ENCODE measurements at places on chromosomes 2 and 18.

- DNase-seq: no peak
These were observed 327.0 kb upstream of the CDH7 start for GRCh38 chr18:65423776-65424175.

GRCh38 chr2:69931832-69932595 lies 17.1 kb downstream of the MXD1 start:
- no peak for DNase-seq

DNA sequence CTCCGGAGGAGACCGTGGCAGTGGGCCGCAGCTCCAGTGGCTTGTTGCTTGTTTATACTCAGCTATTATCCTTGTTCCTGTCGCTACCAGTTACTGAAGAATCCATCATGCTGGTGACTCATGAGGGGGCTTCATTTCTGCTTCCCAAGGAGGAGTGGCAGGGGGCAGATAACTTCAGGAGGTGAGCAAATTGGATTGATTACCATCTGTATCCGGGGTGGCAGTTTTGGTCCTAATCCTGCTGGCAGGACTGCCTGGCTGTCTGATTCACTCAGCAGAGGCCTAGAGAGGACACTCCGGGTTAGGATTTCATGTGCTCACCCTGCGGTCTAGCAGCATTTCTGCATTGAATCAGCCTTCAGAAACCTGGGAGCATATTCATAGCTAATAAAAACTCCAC lies 230.0 kb downstream of the ACTR3 start:
- peak; percentile 6 for DNase-seq

- peak; percentile 43 for DNase-seq
These were observed 1.5 kb downstream of the ZFAND2B start for GRCh38 chr2:219207884-219208740.

DNA sequence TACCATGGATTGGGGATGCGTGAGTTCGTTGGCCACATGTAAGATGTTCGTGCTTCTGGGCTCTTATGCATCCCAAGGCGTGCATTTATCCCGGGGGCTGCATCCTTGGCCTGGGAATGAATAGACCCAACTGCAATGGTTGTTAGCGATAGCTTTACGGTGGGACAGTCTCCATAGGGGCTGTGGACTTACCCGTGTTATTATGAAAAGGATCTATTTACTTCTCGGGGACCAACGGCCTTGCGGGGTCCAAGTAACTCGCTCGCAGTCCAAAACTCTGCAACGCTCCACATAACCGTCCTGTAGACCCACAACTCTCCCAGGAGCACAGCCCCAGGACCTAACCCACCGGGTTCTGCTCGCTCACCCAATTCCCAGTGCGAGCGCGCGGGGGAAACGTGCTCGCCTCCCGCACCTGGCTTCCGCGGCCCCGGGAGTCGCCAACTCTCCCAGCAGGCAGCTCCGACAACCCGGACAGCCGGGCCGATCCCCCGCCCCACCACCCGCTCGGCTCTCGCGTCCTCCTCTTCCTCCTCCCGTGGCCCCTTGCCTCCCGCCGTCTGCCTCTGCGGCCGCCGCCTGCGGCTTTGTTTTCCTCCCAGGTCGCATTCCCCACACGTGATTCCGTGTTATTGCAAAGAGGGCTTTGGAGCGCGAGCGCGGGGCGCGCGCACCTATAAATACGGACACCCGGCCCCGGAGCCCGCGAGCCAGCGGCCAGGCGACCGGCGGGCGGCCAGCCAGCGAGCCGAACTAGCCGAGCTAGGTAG lies at the start of gene CABLES1:
Gene CABLES1 (plus strand): TSS at position 706 of the 770 bp plus-strand sequence. CDS start 278 bp downstream, outside the sequence.
- DNase-seq: peak; percentile 81

- DNase-seq: peak; percentile 54
These were observed 20.7 kb downstream of the CCDC150 start for GRCh38 chr2:196660244-196660643.

DNA sequence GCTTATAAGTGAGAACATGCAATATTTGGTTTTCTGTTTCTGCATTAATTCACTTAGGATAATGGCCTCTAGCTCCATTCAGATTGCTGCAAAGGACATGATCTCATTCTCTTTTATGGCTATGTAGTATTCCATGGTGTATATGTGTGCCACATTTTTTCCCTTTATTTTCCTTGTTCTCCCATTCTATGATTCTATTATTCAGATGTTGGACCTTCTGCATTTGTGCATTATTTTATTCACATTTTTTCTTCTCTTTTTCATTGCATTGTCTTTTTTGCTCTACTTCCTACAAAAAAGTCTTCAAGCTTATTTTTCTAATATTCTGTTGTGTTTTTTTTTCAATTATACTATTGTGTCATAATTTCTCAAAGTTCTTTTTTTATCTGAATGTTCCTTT lies 11.1 kb upstream of the ANTXR1 start:
- no peak for DNase-seq

- DNase-seq: no peak
These were observed 18.7 kb downstream of the ITPRID2 start for GRCh38 chr2:181910028-181910831.

- DNase-seq: no peak
These were observed 85.3 kb downstream of the CCDC178 start for GRCh38 chr18:33355263-33355662.

- DNase-seq: no peak
These were observed 385.1 kb upstream of the DSEL start for GRCh38 chr18:67901573-67901972.

GRCh38 chr18:45896991-45897390 lies 70.1 kb downstream of the EPG5 start:
- no peak for DNase-seq

GRCh38 chr2:145748927-145749326 lies 1229.0 kb upstream of the ZEB2 start:
- no peak for DNase-seq

- no peak for DNase-seq
These were observed 74.1 kb upstream of the EHBP1 start for GRCh38 chr2:62631160-62632085.

GRCh38 chr18:8286303-8286702 lies 322.9 kb upstream of the RAB12 start:
- no peak for DNase-seq

DNA sequence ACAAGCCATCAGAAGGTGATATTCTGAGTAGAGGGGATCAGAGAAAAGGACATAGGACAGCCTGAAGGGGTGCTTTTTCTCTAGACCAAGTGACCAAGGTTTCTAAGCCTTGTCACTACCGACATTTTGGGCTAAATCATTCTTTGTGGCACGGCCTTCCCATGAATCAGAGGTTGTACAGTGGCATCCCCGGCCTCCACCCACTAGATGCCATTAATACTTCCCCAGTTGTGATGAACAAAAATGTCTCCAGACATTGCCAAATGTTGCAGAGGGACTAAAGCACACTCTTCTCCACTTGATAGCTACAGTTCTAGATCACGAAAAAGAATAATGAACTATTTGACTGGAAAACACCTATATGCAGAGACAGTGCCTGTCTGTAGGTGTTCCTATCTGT lies 143.6 kb downstream of the PID1 start:
- no peak for DNase-seq

DNA sequence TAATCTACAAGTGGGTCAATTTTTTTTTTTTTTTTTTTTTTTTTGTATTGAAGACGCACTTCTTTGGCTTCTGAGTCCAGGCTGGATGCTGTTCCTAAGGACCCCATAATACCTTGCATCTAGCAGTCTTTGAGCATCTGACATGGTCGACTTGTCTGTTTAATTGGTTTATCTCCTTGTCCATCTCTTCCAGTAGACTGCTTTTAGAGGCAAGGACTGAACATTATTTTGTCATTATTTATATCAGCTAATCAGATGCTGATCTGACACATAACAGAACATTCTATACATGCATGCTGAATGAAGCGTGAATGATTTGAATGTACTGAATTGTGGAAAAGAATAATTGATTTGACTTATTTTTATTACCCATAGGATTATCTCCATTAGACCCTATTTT lies 118.7 kb downstream of the CDH7 start:
- DNase-seq: no peak

DNA sequence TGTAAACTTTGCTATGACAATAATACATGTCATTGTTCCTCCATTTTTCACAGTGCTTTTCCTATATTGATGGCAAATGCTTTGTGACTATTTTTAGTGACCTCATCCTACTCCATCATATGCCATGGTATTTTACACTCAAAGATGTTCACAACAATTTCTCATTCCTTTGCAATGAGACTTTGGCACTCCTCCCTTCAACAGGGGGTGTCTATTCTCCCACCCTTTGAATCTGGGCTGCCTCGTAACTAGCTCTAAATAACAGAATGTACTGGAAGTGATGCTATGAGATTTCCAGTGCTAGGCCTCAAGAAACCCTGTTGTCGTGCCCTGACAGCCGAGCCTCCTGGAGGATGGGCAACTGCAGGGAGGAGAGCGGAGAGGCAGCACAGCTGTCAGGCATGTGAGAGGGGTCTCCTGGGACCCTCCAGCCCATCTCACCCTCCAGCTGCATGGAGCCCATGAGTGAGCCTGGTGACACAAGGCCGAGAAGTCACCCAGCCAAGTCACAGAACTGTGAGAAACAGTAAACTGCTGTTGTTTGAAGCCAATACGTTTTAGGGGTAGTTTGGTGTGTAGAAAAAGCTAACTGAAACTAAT lies 103.1 kb upstream of the APCDD1 start:
- no peak for DNase-seq

DNA sequence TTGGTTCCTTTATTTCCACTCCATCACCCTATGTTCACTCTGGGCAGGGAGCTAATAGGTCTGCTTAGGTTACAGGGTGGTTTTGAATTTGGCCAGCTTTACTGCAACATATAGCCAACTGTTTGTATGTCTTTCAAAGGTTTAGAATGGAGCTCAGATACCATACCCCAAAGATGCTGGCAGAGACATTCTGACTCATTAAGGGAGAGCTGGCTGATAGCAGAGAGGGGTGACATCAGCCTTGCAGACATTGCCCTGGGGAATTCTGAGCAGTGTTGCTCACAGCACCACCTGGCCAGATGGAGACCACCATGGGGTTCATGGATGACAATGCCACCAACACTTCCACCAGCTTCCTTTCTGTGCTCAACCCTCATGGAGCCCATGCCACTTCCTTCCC lies 2.1 kb downstream of the PROKR1 start:
- no peak for DNase-seq

All from myocyte (in vitro differentiated cells).